ENCODE measurements at places on chromosomes 16 and 17. TPM values are rescaled to one million over a fixed set of nuclear protein-coding genes. Genes with fewer than 3 reads are reported as not detected.

DNA sequence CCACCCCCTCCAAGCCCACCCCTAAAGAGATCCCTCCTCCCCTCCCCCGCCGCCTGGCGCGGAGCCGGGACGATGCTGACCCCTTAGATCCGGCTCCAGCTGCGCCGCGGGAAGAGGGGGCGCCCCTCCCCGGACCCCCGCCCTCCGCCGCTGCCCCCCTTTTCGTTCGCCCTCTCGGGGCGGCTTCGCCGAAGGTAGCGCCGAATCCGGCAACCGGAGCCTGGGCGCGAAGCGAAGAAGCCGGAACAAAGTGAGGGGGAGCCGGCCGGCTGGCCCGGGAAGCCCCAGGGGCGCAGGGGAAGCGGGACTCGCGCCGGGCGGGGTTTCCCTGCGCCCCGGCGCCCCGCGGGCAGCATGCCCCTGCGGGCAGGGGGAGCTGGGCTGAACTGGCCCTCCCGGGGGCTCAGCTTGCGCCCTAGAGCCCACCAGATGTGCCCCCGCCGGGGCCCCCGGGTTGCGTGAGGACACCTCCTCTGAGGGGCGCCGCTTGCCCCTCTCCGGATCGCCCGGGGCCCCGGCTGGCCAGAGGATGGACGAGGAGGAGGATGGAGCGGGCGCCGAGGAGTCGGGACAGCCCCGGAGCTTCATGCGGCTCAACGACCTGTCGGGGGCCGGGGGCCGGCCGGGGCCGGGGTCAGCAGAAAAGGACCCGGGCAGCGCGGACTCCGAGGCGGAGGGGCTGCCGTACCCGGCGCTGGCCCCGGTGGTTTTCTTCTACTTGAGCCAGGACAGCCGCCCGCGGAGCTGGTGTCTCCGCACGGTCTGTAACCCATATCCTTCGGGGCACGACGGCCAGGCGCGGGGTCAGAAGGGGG is 623 bp downstream of the CACNA1G start:
- H3K36me3 ChIP-seq = no peaks in the 10 kb centered on the region
- H3K27ac ChIP-seq = no peak overlapping the region
- H3K4me3 ChIP-seq = no peak overlapping the region
- H3K27me3 ChIP-seq = peaks cover 63% of the 10 kb centered on the region

DNA sequence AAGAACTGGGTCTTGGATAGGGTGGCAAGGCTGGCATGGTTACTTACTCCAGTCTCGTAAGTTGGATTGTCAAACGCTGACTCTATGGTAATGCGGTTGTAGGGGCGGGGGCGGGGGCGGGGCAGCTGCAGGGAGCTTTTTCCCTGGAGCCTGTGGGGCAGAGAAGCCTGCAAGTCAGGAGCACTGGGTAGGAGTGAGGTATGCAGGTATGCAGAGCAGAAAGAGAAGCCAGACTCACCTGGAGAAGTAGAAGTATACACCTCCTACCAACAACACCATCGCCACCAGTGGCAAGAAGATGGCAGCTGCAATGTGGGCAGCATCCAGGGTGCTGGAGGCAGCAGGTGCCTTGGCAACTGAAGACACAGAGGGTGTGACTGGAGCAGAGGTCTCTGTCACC is 4.8 kb upstream of the PHF12 start:
- DNase-seq = no peak
- no peak overlapping the region for H3K27ac ChIP-seq

- no peak for DNase-seq
- H3K27me3 ChIP-seq = peaks cover 3% of the 10 kb centered on the region
- peaks cover 5% of the 10 kb centered on the region for H3K4me1 ChIP-seq
- no peak overlapping the region for H3K27ac ChIP-seq
- H3K4me3 ChIP-seq = no peak overlapping the region
- peaks cover 34% of the 10 kb centered on the region for H3K36me3 ChIP-seq
These were observed 11.9 kb downstream of the PER1 start for GRCh38 chr17:8140065-8141029.

DNA sequence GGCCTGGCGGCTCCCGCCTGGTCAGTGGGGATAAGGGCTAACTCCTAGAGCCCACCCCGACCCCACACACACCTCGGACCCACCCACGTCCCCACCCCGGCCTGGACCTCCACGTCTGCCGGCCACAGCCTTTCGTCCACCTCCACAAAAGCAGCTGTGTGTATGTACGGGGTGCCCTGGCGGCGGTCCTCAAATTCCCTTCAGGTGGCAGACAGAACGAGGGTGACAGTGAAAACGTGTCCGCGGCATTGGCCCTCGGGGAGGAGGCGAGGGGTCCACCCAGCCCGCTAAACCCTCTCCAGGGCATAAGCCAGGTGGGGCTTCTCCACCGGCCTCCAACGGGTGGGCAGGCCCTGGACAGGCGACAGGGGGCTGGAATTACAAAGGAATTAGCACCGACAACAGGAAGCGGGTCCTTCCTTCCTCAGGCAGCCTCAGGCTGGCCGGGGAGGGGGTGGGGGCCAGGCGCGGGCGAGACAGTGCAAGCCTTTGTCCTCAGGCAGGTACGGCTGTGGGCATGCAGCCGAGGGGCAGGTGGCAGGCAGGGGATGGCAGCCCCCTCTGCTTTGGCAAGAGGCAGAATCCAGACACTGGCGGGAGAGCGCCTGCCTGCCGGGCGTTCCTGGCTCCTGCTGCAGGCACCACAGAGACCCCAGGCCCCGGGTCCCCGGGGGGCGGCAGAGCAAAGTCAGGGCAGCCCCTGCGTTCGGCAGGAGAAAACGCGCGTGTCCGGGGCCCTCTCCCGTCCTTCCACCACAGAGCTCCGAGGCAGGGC is 12.3 kb upstream of the PITPNA start:
- peaks cover 14% of the 10 kb centered on the region for H3K4me1 ChIP-seq
- H3K27ac ChIP-seq = no peak overlapping the region
- no peaks in the 10 kb centered on the region for H3K36me3 ChIP-seq

DNA sequence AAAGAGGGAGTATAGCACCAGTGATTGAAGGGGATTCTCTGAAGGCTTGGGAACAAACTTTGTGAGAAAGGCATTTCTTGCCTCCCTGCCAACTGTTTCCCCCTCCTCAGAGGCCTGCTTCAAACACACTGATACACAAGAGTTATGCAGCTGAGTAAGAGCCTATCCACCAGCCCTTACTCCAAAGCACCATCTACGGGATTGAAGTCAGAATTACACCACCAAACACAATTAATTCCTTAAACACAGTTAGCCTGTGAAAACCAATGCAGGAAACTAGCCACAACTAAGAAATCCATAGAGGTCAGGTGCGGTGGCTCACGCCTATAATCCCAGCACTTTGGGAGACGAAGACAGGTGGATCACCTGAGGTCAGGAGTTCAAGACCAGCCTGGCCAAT is 138.3 kb downstream of the SHCBP1 start:
- H3K4me3 ChIP-seq = no peak overlapping the region
- no peak overlapping the region for H3K27ac ChIP-seq
- H3K4me1 ChIP-seq = no peaks in the 10 kb centered on the region

DNA sequence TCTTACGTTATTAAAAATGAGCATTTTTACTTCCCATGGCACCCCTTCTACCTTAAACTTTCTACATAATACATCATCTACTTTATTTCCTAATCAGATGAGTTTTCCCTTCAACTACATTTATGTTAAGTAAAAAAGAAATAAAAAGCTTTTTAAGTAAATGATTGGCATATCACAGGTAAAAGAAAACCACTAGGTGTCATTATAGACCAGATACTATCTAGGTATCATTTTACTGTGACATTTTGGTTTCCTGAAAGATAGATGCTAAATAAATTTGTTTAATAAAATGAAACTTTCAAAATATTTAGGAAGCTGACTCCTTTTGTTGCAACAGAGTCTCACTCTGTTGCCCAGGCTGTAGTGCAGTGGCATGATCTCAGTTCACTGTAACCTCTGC is 3.8 kb upstream of the CMTM1 start:
- DNase-seq = no peak
- no peaks in the 10 kb centered on the region for H3K27me3 ChIP-seq

- H3K4me1 ChIP-seq = no peaks in the 10 kb centered on the region
- no peak overlapping the region for H3K4me3 ChIP-seq
- DNase-seq = no peak
These were observed 603.8 kb downstream of the CDH8 start for GRCh38 chr16:61432421-61432820.

XAF1 gene
- 298 TPM for total RNA-seq

CCL7 gene
- not detected for total RNA-seq

BICDL2 gene
- total RNA-seq = 0.94 TPM

TNFSF13 gene
- total RNA-seq = 8.0 TPM

TBX21 gene
- 27.5 TPM for total RNA-seq

XYLT1 gene
- total RNA-seq = 59.4 TPM

NGFR gene
- total RNA-seq = 0.11 TPM
